Gastrocnemius medialis (tissue), 4 donors: ENCODE measurements at places on chromosomes 12 and 14. TPM values are rescaled to one million over a fixed set of nuclear protein-coding genes. Genes with fewer than 3 reads are reported as not detected.

Gene NDUFA12
- 382 TPM for total RNA-seq

Gene RNASE3
- total RNA-seq: not detected

Gene CCDC175
- not detected for total RNA-seq

Gene PPP4R4
- not detected for total RNA-seq

Gene PRPF40B
- total RNA-seq: 20.5 TPM

Gene TAS2R46
- not detected for total RNA-seq
